ENCODE measurements at places on chromosomes 2 and 18.
A peak's percentile ranks its signal among the peaks of the same experiment; 100 is the strongest.

GRCh38 chr2:70009762-70010575 lies 48.5 kb upstream of the ASPRV1 start:
- DNase-seq: no peak

DNA sequence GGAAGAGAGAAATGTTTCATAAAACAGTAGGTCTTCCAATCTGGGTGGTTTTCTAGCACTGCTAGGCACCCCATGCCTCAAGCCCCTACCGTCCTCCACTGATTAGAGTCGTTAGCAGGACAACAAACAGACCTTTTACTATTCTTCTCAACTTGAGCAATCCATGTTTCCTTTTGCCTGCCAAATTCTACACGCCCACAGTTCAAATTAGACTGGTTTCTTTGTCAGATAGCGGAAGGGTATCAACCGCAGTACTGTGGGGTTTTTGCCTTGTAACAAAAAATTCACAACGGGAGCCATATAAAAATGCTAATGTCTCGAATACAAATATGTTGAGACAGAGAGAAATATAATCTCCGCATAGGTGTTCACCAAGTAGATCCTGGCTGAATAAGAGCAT lies 59.9 kb downstream of the VIT start:
- no peak for DNase-seq

DNA sequence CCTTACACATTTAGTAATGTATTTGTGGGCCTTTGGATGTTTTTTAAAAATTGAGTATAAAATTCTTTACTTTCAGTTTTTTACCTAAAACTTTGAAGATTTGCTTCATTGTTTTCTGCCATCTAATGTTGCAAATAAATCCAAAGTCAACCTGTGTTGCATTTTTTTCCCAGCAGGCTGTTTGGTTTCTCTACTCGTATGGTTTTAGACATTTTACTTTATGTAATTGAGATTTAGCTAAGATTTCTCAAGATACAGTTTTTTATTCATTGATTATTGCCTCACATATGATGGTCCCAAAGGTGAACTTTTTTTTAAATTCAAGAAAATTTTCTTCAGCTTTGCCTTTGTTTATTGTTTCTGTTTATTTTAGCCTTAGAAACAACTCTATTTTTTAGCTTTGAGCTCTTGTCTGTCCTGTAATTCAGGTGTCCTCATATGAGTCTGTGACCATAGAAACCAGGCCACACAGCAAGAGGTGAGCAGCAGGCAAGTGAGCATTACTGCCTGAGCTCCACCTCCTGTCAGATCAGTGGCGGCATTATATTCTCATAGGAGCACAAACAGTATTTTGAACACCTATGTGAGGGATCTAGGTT lies 53.4 kb upstream of the TBR1 start:
- DNase-seq: no peak

- DNase-seq: no peak
These were observed 612.2 kb upstream of the VRK2 start for GRCh38 chr2:57434441-57434840.

DNA sequence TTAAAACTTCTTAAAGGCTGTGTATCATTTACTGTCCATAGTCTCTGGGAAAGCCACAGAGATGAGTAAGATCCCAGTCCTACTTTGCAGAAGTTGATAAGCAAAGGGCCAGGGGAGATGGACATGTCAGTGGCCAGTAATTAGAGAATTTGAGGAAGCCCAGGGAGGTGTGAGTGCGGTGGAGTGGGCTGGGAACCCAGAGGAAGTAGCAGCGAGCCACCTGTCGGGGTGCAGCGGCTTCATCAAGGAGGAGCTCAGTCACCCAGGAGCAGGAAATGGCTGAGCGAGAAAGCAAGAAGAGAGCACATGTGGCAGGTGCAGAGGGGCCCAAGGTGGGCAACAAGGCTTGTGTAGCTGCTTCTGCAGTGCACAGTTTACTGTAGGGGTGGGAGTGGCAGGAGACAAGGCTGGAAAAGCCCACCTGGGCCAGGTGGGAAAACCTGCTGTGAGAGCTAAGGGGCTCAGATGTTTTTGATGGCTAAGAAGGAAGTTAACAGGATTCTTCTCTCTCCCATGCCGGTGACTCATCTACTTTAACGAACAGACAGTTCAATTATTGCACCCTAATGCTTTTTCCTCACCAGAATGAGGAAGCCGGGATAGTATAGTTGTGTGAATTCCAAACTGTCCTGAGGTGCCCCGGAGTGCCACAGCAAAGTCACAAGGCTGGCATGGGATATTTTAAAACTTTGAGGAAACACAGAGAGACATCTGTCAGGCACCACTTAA lies 34.8 kb upstream of the MGAT5 start:
- no peak for DNase-seq

DNA sequence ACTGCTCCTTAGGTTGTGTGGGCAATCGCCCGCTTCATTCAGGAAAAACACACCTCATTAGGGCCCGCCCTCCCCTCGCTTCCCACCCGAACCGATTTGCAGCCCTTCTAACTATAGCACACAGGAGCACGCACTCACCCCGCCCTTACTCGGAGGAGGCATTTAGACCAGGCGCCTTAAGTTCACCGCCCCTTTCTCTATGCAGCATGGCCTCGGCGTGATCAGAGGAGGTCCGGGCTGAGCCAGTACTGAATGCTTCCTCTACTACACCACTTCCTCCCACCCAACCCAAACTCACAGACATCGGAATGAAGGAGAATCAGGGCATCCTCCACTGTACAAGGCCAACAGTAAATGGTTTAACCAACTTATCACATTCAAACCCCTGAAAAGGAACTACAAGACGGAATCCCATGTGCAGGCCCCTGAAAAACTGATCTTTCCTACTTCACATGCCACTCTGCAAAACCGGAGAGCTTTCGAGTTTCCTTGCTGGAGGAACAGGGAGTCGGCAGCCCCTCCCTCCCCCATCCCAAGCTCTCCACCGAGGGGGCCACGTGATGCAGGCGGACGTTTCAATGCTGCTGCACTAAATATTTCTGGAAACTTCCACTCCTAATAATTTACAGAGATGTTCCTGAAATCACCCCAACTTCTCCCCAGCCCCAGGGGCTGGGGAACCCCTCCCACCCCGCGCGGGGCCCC lies 1.4 kb downstream of the XPO1 start:
- DNase-seq: peak; percentile 65

DNA sequence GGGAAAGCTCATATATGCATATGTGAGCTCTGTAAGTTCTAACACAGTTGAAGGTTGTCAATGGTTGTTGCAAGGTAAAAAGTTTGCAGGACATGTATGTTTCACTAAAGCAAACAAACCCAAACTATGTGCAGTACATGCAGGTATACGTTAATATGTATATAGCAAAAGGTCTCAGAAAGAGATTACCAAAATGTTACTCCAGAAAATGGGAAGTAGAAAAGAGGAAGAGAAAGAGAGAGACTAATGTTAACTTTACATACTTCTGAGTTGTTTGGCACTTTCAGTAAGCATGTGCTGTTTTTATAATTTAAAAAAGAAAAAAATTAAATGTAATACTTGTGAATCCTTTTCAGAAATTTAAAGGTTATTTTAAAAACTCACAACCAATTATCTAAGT lies 32.8 kb upstream of the PEX13 start:
- no peak for DNase-seq

- no peak for DNase-seq
These were observed 13.0 kb upstream of the KLF11 start for GRCh38 chr2:10030311-10030736.

- DNase-seq: no peak
These were observed 16.9 kb upstream of the HNRNPLL start for GRCh38 chr2:38619458-38620164.

- DNase-seq: no peak
These were observed 45.6 kb upstream of the ZNF532 start for GRCh38 chr18:58819051-58819450.

DNA sequence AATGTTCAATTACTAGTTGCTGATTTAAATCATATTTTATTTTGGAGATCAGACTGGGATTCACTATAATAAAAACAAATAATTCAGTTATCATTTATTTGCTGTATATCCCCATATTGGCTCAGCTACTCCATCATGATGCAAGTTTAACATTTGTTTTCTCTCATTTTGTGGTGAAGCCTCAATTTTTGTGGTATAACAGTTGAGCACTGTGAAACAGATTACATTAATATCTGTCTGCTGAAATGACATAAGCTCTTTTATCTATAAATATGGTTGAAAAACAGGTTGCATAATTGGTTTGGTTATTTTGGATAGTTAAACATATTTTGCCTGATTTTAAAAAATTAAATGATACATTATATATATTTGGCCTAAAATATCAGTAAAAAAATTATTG lies 67.7 kb downstream of the DPP4 start:
- DNase-seq: no peak

DNA sequence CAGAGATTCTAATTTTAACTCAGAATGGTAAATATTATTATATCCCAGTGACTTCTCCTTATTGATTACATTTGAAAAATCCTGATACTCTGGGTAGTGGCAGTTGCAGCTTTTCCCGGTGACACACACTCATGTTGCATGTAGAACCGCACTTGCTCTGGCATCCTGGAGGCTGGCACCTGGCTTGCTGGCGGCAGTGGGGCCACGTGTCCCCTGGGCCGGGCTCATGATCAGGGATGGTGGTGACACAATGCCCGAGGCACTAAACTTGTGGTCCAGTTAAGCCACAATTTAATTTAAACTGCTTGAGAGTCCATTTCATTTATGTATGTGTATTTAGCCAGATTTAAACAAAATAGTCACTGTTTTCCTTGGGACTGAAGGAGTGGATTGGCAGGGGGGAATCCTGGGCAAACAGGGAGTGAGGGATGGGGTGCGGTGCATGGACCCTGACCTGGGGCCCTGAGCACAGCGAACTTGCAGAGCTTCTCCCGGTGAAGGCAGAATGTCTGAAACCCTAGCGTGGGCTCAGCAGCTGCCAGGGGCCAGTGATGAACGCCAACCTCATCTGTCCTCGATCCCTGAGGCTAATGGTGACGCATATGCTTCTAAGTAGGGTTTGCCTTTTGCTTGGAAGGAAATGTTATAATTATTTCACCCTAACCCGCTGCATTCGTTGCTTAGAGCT lies 50.0 kb downstream of the KCNG2 start:
- no peak for DNase-seq

DNA sequence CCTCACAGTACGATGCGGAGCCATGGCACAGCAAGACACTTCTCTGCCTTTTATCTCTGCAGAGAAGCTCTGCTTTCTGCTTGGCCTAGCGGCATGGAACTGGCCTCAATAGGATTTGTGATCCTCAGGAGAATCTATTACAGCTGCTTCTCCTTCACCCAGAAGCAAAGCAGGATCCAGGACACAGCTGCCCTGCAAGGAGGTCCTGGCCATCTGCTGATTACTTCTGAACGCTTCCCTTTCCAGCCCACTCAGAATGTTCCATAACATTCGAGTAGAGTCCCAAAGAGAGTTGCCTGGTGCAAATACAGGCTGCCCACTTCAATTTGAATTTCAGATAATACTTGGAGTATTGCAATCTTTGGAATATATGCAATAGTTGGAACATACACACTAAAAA lies 29.2 kb upstream of the KCNS3 start:
- no peak for DNase-seq

- no peak for DNase-seq
These were observed 232.9 kb downstream of the LNPK start for GRCh38 chr2:175769200-175769599.

- no peak for DNase-seq
These were observed 43.0 kb upstream of the ITSN2 start for GRCh38 chr2:24403168-24403831.

DNA sequence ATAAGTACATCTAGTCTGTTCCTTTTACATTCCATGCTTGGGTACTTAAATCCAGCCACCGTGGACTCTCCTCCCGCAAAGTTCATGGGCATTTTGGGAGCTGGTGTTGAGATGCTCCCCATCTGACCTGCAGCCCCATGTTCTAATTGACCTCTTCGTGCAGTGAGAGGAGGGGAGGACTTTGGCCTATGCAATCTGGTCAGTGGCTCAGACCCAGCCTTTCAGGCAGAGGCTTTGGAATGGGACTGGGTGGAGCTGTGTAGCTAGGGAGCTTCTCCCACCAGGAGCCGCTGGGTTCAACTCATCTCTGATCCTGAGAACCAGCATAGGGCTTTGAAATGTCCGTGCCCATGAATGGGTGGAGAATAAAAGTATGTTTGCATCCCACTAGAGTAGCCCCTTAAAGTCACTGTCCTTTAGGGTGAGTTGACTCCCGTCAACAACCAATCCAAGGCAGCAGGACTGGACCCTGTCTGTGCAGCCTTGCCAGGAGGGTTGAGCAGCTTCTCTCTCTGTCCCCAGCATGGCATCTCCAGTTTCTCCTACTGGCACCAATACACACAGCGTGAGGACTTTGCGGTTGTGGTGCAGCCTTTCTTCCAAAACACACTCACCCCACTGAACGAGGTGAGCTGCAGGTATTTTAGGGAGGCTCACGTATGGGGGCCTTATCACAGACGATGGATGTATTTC lies 120.0 kb upstream of the PPP1CB start:
- DNase-seq: no peak

GRCh38 chr2:101123795-101124471 lies 27.2 kb downstream of the TBC1D8 start:
- DNase-seq: no peak

GRCh38 chr18:23196119-23197007 lies 61.1 kb downstream of the CABLES1 start:
- no peak for DNase-seq

DNA sequence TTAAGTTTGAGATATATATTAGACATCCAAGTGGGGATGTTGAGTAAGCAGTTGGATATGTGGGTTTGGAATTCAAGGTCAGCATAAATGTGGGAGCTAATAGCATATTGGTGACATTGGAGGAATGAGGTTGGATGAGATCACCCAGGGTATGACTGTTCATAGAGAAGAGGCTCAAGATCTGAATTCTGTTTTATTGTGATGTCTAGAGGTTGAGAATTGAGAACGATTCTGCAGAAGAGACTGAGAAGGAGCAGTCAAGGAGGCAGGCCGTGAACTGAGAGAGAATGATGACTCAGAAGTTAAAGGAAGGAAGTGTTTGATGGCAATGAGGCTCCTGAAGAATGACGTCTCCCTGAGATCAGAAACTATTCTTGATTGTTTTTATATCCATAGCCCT lies 5.9 kb downstream of the SERPINB11 start:
- no peak for DNase-seq

- DNase-seq: no peak
These were observed 10.1 kb downstream of the RAMP1 start for GRCh38 chr2:237869343-237870102.

GRCh38 chr2:152462120-152462519 lies 127.1 kb downstream of the FMNL2 start:
- no peak for DNase-seq

DNA sequence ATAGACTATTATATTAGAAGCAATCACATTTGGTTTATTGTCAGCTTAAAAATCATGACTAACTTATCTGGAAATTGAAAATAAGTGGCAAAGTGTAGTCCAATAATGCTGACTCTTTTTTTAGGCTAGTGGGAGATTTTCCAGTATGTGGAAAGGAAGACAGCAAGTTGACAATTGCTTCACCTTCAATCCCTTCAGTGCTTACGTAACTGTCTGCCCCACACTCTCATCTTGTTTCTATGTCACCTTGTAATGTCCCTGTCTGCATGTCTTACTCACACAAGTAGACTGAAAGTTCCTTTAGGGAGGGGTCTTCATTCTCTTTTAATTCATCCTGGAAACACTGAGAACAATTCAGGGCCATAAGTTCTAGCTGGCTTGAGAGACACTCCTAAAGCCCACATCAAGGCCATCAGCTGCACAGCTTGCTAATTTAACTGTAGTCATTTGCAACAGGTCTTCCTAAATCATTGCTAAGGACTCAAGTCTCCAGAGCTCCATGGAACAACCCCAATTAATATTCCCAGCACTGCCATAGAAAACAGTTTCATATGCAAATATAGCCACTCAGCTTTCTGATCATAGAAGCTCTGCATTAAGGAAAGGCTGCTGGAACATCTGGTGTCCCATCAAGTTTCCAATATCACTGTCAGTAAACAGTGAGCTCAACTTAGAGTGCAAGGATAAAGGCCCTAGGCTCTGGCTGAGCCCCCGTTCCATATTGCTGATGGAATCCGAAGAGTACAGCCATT lies 230.5 kb downstream of the ETAA1 start:
- no peak for DNase-seq

All from stimulated activated CD4-positive, alpha-beta T cell treated with anti-CD3 and anti-CD28 coated beads, TNF-alpha, amount 100 ng/mL, for 24 hours (primary cell).